ENCODE measurements at places on chromosomes 1 and 21.

GRCh38 chr1:238139713-238140112 lies 249.0 kb upstream of the ZP4 start:
- DNase-seq: no peak

DNA sequence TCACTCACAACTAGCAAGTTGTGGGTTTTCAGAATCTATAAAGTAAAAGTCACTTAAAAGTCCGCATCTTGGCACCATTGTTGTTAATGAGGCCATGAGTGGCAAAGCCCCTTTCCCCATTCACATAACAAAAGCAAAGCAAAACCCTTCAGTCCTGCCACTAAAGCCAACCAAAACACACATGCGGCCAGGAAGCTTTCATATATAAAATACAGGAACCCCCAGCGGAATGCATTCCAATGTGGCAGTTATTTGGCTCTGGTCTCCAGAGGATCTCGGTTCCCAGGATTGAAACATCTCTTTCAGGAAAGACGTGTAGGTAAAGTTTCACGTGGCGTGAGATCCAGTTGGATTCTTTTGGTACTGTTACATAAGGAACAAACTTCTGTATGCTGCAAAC lies 2.5 kb upstream of the LBR start:
- no peak for DNase-seq

DNA sequence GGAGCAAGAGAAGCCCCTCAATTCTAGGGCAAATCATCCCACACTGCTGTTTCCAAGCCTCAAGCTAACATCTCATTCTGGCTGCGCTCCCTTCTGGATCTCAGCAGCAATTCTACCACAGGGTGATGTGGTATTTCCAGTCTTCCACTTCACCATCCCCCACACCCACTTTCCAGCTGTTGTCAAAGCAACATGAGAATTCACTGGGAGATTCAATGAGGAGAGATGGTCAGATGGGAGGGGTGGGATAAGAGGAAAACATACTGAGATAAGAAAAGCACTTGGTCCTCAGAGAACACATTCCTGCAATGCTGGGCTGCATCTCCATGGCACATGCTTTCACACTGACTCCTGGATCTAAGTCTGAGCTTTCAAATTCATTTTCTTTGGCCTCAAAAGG lies 47.3 kb upstream of the LRRC52 start:
- no peak for DNase-seq

DNA sequence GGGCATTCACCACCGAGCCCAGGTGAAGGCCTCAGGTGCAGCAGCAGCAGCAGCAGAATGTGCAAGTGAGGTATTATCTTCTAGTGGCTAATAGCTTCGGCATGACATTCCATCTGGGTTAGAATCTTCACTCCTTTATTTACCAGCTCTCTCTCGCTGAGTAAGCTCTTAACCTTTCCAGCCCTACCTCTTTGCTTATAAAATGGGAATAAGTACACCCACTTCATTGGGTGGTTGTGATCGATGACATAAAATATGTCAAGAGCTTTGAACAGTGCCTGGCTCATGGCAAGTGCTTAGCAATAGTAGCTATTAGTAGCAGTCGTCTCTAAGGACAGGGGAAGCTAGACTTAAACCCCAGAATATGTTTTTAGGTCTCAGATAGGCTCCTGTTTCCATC lies 149.5 kb downstream of the NOS1AP start:
- DNase-seq: no peak
